Activated T-cell treated with anti-CD3 and anti-CD28 coated beads, Interleukin-2, amount 50 U/mL, for 72 hours (primary cell): ENCODE measurements at places on chromosomes 5 and 9. TPM values are rescaled to one million over a fixed set of nuclear protein-coding genes. Genes with fewer than 3 reads are reported as not detected.

- DNase-seq = no peak
Measured at GRCh38 chr9:91849694-91850093, 100.3 kb downstream of the ROR2 start.

GRCh38 chr9:1018121-1018520 is 32.0 kb upstream of the DMRT2 start:
- peak; percentile 13 for DNase-seq

GRCh38 chr9:128600099-128600498 is 47.7 kb downstream of the SPTAN1 start:
- no peak for DNase-seq

DNA sequence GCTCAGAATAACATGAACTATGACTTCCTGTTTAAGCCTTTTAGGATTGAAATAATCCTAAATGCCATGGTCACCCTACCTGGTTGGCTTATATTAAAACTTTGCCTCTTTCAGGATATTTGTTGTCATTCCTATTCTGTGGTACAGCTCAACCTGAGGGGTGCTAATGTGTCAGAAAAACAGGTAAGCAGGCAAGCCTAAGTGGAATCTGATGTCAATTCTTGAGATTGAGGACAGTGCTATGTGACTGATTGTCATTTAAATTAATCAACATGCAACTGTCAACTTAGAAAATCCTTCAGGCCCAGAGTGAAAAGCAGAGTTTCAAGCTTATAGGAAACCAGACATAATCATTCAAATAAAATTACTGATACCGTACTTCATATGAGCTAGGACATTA is 2.6 kb upstream of the RORB start:
- DNase-seq = no peak

DNA sequence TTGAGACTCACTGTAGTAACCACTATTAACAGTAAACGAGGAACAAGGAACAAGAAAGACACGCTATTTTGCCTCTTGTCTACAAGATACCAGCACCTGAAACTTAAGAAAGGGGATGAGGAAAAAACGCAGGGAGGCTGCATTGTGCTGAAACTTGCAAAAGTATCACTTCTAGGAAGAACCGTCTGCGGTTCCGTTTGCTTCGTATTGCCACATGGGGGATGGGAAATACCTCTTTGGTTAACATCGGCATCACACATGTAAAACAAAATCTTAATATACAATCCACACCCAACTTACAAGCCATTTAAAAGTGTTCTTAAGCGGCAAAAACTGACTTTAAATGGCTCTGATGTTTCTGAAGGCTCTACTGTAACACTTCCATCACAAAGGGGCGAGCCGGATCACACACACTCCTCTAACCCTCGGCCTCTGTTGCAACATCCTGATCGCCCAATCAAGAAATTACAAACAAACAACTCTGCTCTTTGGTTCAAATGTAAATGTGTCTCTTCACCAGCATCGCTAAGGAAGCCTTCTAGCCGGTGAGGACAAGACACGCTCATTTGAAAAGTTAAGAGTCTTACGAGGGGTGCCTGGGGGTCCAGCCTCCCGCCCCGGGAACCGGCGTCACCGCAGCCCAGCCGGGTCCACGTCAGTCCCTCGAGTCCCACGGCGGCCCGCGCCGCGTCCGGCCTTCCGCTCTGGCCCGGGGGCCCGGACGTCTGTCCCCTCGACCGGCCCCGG is 621 bp downstream of the SEC16A start:
- DNase-seq = peak; percentile 20

DNA sequence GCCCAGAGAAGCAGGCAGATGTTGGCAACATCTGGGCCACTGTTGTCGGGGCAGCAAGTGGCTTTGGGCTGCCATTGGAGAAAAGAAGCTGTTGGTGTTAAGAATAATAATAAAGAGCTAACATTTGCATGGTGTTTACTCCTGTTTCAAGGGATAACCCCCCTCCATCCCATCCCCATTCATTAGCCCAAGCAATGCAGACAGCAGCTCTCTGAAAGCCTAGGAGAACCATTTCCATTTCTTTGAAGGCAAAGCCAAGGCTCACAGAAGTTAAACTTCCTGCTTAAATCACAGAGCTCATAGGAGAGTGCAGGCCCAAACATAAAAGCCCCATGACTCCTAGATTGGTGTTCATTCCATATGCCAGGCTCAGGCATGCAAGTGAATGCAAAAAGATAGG is 175.4 kb downstream of the ASTN2 start:
- DNase-seq = no peak

The IFNA13 gene
- total RNA-seq = not detected
